ENCODE measurements at places on chromosomes 6 and 20.

GRCh38 chr6:157098999-157099398, 224.3 kb downstream of the TMEM242 start:
- DNase-seq, result no peak

DNA sequence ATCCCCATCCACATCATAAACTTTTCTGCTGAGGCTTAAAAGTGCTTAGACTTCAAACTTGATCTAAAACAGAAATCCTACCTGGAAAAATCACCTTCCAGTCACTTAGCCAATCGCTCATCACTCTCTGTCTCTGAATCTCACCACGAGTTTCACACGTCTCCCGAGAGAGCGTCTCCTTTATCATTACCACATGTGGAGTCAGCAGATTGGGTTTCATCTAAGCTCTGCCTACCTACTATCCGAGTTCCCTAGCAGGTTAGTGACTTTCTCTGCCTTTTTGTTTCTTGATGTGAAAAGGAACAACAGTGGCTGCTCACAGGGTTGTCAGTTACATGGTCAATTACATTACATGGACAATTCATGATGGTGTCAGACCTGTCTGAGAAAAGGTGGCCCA, 286.2 kb downstream of the ESR1 start:
- no peak for DNase-seq

DNA sequence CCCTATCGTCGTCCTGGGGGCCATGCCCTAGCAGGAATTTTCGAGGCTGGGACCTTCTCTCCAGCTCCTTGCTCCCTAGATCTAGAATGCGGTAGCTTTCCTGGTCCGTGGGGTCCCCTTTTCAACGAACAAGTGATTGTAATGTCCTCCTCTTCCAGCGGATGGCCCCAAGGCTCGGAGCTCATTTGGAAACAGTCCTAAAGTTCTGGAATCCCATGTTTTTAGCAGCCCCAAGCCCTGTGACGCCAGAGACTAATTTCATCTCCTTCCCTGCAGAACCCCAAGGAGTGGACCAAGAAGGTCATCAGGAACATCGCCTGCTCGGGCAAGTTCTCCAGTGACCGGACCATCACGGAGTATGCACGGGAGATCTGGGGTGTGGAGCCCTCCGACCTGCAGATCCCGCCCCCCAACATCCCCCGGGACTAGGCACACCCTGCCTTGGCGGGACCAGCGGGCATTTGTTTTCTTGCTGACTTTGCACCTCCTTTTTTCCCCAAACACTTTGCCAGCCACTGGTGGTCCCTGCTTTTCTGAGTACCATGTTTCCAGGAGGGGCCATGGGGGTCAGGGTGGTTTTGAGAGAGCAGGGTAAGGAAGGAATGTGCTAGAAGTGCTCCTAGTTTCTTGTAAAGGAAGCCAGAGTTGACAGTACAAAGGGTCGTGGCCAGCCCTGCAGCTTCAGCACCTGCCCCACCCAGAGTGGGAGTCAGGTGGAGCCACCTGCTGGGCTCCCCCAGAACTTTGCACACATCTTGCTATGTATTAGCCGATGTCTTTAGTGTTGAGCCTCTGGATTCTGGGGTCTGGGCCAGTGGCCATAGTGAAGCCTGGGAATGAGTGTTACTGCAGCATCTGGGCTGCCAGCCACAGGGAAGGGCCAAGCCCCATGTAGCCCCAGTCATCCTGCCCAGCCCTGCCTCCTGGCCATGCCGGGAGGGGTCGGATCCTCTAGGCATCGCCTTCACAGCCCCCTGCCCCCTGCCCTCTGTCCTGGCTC, 48.5 kb downstream of the PYGB start:
- no peak for DNase-seq

DNA sequence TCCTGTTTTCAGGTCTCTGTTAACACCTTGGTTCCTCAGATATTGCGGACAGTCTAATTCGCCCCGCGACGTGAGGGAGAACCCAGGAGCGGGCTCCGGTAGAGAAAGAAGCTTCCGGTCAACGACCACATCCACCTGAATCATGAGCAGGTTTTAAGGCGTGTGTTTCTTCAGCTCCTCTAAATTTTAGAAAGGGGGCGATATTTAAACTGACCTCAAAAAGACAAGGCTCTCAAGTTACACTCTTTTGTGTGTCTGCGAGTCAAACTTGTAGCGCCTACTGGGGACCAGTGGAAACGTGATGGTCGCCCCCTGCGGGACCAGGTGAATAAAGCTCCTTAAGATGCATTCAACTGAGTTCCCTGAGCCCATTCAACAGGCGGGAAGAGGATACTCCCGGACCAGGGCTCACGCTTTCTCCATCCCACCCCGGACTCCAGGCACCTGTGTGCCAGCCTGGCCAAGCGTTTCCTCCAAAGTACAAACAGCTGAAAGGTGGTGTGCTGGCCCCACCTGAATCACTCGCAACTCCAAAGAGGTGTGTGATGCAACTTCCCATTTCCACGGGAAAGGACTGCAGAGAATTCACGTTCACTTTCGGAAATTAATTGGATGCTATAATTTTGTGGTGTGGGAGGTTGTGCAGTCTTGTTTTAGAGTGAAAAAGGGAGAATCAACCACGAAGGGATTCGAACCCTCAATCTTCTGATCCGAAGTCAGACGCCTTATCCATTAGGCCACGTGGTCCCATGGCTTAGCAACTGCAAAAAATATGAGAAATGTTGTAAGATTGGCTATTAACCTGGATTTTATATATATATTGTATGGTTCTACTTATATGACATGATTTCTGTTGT, 17.0 kb downstream of the GPX5 start:
- DNase-seq, result peak; percentile 69

GRCh38 chr6:116057766-116058165, 2.9 kb downstream of the FRK start:
- no peak for DNase-seq

DNA sequence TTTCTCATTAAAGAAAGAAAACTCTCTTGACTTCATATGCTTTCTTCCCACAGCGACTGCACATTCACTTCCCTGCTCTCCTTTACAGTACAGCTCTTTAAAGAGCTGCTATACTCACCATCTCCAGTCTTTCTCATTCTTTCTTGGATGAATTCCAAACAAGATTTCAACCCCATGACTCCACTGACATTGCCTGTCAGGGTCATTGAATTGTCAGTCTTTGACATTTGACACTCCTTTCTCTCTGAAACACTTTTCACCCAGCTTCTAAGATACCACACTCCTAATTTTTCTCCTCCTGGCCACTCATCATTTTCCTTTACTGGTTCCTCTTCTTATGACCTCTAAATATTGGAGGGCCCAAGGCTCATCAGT, 811 bp upstream of the ARMH2 start:
- DNase-seq, result no peak

GRCh38 chr20:49039854-49040253, 6.3 kb upstream of the CSE1L start:
- DNase-seq, result no peak

- no peak for DNase-seq
Observed at GRCh38 chr6:150666071-150666470, 66.4 kb downstream of the PLEKHG1 start.

GRCh38 chr6:19434065-19434464, 403.1 kb upstream of the ID4 start:
- no peak for DNase-seq

- DNase-seq, result no peak
Observed at GRCh38 chr6:106745197-106745770, 115.9 kb downstream of the QRSL1 start.

DNA sequence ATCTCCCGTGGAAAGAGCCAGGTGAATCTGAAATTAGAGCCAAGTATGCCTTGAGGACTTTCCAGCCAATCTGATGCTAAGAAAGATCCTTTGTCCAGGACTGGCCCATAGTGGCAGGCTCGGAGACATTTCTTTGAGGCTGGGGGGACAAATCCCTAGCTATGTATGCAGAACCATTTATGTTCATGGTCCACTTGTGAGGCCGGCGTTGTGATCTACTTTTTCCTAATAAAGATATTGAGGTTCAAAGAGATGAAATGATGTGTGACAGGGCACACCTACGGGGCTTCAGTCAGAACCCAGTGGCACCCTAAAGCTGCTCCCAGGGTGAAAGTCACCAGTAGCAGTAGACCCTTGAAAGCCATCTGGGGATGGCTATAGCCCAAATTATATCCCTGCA, 120.3 kb upstream of the MAFB start:
- no peak for DNase-seq

GRCh38 chr6:39495640-39496039, 173.1 kb upstream of the KCNK16 start:
- DNase-seq, result no peak

DNA sequence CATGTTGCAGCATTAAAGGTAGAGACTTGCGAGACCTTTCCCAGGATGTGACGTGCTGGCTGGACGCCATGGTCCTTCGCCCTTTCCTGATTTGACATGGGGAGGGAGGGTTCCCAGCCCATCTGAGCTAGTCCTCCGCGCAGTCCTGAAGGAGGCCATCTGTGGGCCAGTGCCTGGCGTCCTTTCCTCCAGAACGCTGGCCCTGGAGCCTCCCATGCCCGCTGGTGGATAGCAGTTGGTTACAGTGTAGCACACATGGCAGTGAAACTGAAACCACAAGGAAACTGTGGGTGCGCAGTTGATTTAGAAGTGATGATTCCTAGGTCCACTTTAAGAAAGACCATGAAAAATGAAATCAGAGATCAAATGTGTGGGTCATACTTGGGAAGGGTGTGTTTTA, 193.7 kb downstream of the CDH4 start:
- DNase-seq, result no peak

DNA sequence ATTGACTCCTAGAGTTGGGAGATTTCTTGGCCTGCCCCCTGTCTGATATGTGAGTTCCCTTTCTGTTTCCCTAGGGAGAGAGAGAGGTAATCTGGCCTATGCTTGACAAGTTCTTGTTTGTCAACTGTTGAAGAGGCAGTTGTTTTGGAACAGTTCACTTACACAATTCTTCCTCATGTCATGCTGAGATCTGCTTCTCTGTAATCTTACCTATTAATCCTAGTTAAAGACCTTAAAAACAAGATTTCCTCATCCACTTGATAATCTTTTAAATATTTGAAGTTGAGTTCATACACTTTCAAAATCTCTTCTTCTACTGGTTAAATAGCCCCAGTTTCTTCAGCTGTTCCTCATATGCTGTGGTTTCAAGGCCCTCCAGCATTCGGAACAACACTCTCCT, 89.9 kb downstream of the FIG4 start:
- DNase-seq, result no peak

DNA sequence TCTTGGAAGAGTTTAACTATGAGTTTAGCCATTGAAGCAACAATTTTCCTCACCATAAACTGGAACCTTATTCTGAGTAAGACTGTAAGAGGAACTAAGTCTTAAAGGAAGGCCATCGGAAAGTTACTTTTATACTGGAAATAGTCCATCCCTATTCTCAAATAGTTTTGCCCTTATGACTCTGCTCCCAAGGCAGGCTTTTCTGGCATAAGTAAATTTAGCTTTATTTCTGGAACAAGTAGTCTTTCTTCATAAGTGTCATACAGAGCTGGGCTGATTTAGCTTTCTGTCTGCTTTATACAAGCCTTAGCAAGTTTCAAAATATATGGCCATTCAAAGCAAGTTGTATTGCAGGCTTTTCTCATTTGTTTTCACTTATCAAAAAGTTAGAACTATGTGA, 328.1 kb downstream of the HACE1 start:
- no peak for DNase-seq

GRCh38 chr6:79544939-79545450, 7.8 kb upstream of the LCA5 start:
- DNase-seq, result peak; percentile 97

GRCh38 chr6:152416652-152417051, 220.5 kb downstream of the SYNE1 start:
- DNase-seq, result no peak

- DNase-seq, result no peak
Observed at GRCh38 chr6:141956868-141957267, 175.9 kb upstream of the GJE1 start.

- DNase-seq, result no peak
Observed at GRCh38 chr6:45518013-45518720, 140.4 kb upstream of the SUPT3H start.

GRCh38 chr6:97497713-97498331, 214.8 kb upstream of the MMS22L start:
- peak; percentile 64 for DNase-seq

GRCh38 chr6:108942556-108943492, 94.6 kb downstream of the ARMC2 start:
- no peak for DNase-seq

GRCh38 chr6:18306977-18307376, 42.6 kb upstream of the DEK start:
- peak; percentile 3 for DNase-seq

DNA sequence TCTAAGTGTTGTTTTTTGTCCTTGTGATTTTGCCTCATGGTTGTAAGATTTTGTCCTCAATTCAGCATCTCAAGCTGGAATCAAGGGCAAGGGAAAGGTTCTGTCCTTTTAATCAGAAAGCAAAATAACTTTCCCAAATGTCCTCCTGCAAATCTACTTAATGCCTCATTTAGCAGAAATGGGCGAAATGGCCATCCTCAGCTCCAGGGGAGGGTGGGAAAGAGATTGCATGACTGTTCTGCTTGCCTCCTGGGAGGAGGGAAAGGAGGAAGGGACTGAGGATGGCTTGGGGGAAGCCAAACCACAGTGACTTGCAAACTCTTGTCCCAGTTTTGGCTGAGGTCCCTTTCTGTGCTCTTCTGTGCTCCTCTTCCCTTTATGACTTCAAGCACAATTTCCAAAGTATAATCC, 43.4 kb downstream of the TNFAIP3 start:
- DNase-seq, result no peak

GRCh38 chr20:56359212-56360132, 698 bp downstream of the FAM210B start:
- DNase-seq, result peak; percentile 37

GRCh38 chr20:44461142-44461802, 14.4 kb upstream of the TTPAL start:
- no peak for DNase-seq

- DNase-seq, result peak; percentile 47
Observed at GRCh38 chr6:27752038-27752885, 159.9 kb downstream of the OR2B2 start.

GRCh38 chr6:16759181-16759645, 2.0 kb downstream of the ATXN1 start:
- no peak for DNase-seq

- no peak for DNase-seq
Observed at GRCh38 chr6:66103954-66104353, 396.9 kb upstream of the EYS start.

GRCh38 chr6:3122823-3123182, 4.3 kb downstream of the BPHL start:
- no peak for DNase-seq

DNA sequence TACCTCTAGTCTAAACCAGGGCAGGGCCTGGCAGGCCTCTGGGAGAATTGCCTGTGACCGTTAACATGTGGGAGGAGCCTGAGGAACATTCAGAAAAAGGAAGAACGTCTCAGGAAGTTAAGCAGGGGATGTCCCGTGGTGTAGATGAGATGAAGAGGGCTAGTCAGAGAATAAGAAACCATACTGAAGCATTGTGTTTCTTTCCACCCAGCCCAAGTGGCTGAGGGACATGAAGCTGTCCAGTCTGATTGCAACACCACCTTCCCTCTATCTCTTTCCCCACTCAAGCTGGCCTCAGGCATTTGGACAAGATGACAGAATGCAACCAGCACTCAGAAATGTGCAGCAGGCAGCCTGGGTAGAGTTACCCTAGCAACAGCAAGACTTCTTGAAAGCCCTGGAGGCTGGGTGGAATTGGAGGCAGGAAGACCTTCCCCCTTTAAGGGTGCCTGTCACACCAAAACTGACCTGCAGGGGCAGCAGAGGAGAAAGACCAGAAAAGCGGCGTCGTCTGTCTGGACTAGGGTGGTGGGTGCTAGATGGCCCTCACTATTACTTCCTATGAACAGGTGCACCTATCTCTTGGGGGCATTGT, 186.1 kb downstream of the UNC5CL start:
- no peak for DNase-seq

Measured in fibroblast of the conjunctiva (primary cell).